Kidney tubule cell (primary cell): ENCODE measurements at places on chromosomes 7 and 10.

GRCh38 chr7:112422842-112423496 lies 27.3 kb upstream of the IFRD1 start:
- DNase-seq = peak; percentile 86

- no peak for DNase-seq
Measured at GRCh38 chr10:131440405-131441360, 129.2 kb upstream of the TCERG1L start.

- DNase-seq = no peak
Measured at GRCh38 chr7:70744492-70744891, 387.5 kb upstream of the GALNT17 start.

- DNase-seq = no peak
Measured at GRCh38 chr7:80187279-80187678, 52.6 kb downstream of the GNAI1 start.

GRCh38 chr10:12387561-12388210 lies 38.3 kb downstream of the CAMK1D start:
- DNase-seq = no peak

DNA sequence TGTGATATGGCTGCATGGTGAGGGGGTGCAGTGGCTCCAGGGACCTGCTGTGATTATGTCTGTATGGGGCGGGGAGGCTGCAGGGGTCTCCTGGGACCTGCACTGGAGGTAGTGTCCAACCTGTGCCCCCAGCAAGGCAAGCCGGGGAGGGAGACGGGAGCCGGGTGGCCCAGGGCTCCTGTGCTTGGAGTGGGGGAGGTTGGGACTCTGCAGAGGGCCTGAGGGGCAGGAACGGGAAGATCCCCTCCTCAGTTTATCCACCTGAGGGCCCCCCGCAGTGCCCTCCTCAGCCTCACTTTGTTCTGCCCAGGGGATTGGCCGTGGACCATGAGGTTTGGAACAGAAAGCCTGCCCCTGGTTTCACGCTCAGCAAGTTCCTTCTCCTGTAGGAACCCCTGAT lies 22.8 kb upstream of the PWWP2B start:
- DNase-seq = no peak

GRCh38 chr10:26441491-26442214 lies 3.5 kb downstream of the APBB1IP start:
- DNase-seq = peak; percentile 86

- no peak for DNase-seq
Measured at GRCh38 chr7:99399597-99399996, 8.8 kb downstream of the PDAP1 start.

GRCh38 chr10:26697163-26697921 lies at the start of gene PDSS1:
PDSS1 (plus strand) TSS chr10:26697701; CDS start chr10:26697712, 11 bp downstream.
- peak; percentile 76 for DNase-seq

DNA sequence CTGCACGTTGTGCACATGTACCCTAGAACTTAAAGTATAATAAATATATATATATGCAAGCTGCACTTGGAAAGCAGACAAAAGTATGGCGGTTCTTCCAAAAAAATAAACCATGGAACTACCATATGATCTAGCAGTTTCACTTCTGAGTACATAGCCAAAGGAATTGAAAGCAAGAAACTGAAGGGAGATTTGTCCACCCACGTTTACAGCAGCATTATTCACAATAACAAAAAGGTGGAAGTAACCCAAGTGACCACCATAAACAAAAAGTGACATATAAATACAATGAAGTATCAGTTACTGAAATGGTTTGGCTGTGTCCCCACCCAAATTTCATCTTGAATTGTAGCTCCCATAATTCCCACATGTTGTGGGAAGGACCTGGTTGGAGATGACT lies 525.3 kb upstream of the CELF2 start:
- no peak for DNase-seq

DNA sequence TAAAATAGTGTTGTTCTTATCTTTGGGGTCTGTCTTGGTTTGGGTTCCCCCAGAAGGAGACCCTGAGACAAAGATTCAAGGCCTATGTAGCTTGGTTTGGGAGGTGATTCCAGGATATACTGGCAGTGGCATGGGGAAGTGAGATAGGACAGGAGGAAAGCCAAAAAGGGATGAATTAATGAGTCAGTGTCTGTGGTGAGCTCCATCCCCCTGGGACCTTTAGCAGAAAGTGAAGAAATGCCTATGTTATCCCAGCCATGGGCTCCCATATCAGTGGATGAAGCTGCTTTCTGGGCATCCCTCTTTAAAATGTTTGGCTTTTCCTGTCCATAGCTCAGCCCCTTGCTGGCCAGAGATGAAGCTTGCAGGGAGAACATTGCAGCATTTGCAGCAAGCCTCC lies 217.0 kb upstream of the CTBP2 start:
- no peak for DNase-seq

GRCh38 chr7:86012971-86013370 lies 630.7 kb upstream of the GRM3 start:
- DNase-seq = no peak

- DNase-seq = peak; percentile 8
Measured at GRCh38 chr7:2452074-2452507, 24.1 kb downstream of the GRIFIN start.
